ENCODE measurements at places on chromosomes 7 and 10. TPM values are rescaled to one million over a fixed set of nuclear protein-coding genes. Genes with fewer than 3 reads are reported as not detected.

The GNAT3 gene
- not detected for total RNA-seq

The PIP gene
- 0.19 TPM for total RNA-seq

The SLC26A3 gene
- not detected for total RNA-seq

The AKR1E2 gene
- 5.9 TPM for total RNA-seq

The ZNF746 gene
- 20.3 TPM for total RNA-seq

Measured in A549 treated with dexamethasone at 1 μM for 4 hours (cell line).